Neural crest cell (in vitro differentiated cells): ENCODE measurements at places on chromosomes 13 and 19.

DNA sequence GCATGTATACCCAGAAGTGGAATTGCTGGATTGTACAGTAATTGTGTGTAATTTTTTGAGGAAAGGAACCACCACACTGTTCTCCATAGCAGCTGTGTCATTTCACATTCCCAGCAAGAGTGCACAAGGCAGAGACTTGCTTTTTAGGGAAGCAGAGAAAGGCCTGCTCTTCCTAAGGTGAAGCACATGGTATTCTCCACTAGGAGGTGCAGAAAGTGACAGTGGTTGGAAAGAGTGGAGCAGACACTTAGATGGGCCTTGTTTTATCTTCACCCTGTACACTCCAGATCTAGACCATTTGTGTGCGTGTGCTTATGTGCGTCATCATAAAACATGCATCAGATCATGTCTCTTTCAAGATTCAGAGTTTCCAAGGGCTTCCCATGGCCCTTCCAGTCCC, 35.0 kb downstream of the FAM124A start:
- no peaks in the 10 kb centered on the region for H3K36me3 ChIP-seq
- DNase-seq: no peak
- peaks cover 16% of the 10 kb centered on the region for H3K4me1 ChIP-seq
- no peak overlapping the region for H3K27ac ChIP-seq
- H3K27me3 ChIP-seq: no peaks in the 10 kb centered on the region
- no peak overlapping the region for H3K4me3 ChIP-seq

- H3K36me3 ChIP-seq: no peaks in the 10 kb centered on the region
- H3K4me3 ChIP-seq: no peak overlapping the region
- no peaks in the 10 kb centered on the region for H3K4me1 ChIP-seq
- H3K27me3 ChIP-seq: no peaks in the 10 kb centered on the region
Measured at GRCh38 chr13:21526707-21527540, 67.8 kb upstream of the ZDHHC20 start.

DNA sequence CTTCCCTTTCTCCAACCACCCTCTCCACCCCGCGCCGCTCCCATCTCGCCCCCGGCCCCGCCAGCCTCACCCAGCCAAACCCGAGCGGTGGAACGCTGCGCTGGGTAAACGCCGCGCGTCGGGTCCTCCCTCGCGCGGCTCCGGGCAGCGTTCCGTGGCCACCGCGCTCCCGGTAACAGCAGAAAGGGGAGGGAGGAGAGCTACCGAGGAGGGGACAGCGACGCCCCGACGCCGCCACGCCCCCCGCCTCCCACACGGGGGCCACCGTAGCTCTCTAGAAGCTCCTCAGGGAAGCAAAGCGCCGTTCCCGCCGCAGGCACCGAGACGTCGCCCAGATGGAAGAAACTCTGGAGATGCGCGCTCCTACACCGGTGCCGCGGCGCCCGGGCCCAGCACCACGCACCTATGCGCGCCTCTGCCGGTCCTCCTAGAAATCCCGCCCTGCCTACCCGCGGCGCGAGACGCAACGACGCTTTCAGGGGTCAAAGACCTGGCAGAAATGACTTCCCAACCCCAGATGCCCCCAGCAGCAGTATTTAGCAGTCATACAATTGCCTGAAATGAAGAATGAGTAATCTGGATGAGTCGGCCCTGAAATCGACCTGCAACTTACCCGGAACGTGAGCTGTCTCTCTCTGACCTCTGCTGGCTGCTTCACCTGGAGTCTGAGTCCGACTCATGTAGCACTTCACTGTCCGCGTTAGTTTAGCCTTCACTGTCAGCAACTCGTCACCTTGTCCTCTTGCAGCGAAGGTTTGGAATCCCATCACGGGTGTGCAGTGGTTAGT, at the start of gene RUBCNL:
RUBCNL (minus strand) TSS at position 189 of the 788 bp plus-strand sequence. CDS start 14,777 bp downstream, outside the sequence.
- peak within 1 kb of the TSS; percentile 86 for H3K4me3 ChIP-seq
- peaks cover 4% of the 10 kb centered on the region for H3K36me3 ChIP-seq
- peaks cover 39% of the 10 kb centered on the region for H3K27me3 ChIP-seq
- peaks cover 66% of the 10 kb centered on the region for H3K4me1 ChIP-seq

GRCh38 chr13:60584976-60585375, 188.0 kb downstream of the TDRD3 start:
- DNase-seq: peak; percentile 26
- peaks cover 24% of the 10 kb centered on the region for H3K4me1 ChIP-seq
- peak overlapping the region; percentile 10 for H3K27ac ChIP-seq
- H3K4me3 ChIP-seq: peak overlapping the region; percentile 67
- no peaks in the 10 kb centered on the region for H3K36me3 ChIP-seq

GRCh38 chr13:106083620-106084350, 451.7 kb downstream of the EFNB2 start:
- no peak for DNase-seq
- H3K4me3 ChIP-seq: no peak overlapping the region

- H3K4me1 ChIP-seq: peaks cover 48% of the 10 kb centered on the region
- H3K4me3 ChIP-seq: no peak overlapping the region
- H3K27ac ChIP-seq: peak overlapping the region; percentile 79
- no peak for DNase-seq
Measured at GRCh38 chr13:33227927-33228647, 57.5 kb downstream of the STARD13 start.

- DNase-seq: no peak
- H3K27me3 ChIP-seq: peaks cover 55% of the 10 kb centered on the region
- H3K4me3 ChIP-seq: no peak overlapping the region
- H3K4me1 ChIP-seq: no peaks in the 10 kb centered on the region
Measured at GRCh38 chr19:7722231-7722651, 9.7 kb downstream of the CLEC4G start.

DNA sequence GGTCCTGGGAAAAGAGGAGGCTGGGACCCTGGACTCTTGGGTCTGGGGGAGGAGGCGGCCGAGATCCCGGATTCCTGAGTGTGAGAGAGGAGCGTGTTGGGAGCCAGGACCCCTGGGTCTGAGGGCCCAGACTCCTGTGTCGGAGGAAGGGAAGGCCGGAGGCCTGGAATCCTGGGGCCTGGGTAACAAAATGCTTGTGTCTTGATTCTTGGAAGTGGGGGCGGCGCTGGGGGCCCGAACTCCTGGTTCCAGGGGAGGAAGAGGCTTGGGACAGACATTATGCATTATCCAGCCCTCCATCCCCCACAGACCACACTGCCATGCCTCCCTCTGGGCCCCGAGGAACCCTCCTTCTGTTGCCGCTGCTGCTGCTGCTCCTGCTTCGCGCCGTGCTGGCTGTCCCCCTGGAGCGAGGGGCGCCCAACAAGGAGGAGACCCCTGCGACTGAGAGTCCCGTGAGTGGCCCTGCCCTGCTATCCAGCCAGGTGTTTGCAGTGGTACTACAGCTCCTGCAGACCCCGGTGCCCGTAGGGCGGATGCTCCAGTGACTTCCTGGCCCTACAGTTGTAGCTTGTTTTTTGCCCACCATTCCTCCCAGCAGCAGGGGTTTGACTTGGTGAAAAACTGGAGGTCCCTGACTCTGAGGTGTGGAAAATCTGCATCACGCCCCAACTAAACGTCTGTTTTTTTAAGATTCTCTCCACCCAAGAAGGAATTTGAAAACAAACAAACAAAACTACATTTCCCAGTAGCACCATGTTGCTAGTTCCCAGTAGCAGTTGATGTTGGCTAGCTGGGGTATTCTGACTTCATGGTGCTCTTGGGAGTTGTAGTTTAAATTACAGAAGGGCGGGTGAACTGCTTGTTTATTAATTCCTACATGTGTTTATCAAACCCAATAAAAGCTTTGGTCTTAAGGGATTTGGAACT, 630 bp downstream of the NUCB1 start:
- no peaks in the 10 kb centered on the region for H3K27me3 ChIP-seq
- H3K4me3 ChIP-seq: peak overlapping the region; percentile 92
- peak overlapping the region; percentile 93 for H3K27ac ChIP-seq
- H3K4me1 ChIP-seq: peaks cover 23% of the 10 kb centered on the region
- no peak for DNase-seq

- H3K27ac ChIP-seq: no peak overlapping the region
- H3K4me1 ChIP-seq: no peaks in the 10 kb centered on the region
- DNase-seq: no peak
- H3K36me3 ChIP-seq: no peaks in the 10 kb centered on the region
Measured at GRCh38 chr19:29098863-29099481, 114.0 kb downstream of the UQCRFS1 start.

DNA sequence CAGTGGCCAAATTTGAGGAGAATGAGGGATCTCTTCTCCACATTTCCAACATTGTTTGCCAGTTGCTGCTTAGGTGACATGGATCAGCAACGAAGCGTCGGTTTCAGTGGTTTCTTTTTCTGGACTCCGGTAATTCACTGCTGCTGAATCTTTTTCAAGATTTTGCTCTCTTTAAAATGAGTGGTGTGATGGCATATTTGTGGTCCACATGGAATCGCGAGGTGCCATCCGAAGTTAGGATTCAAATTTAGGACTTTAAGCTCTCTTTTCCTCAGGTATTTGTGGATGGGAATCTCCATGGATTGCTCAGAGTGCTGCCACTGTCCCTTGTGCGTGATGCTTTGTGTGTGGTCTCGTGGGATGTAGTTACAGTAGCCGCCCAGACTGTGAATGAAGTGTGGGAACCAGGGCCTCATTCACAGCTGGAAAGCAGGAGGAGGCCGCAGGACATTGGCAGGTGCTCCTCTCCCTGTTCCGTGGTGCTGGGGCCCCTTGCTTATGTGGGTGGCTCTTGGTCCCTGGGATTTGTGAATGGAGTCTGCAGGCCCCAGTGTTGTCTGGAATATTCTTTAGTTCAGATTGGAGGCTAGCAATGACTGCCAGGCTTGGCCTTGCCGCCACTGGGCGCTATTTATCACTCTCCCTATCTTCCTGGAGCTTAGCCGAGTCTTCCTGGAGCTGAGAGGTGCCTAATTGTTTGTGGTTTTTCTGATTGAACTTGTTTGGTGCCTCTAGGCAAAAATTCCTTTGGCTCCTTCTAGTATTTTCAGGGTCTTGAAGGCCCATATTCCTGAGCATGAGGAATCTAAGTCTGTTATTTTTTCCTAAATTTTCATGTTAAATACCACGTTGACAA, 1.5 kb downstream of the ILF3 start:
- no peak for DNase-seq
- peak overlapping the region; percentile 98 for H3K4me3 ChIP-seq
- H3K36me3 ChIP-seq: peaks cover 34% of the 10 kb centered on the region
- H3K4me1 ChIP-seq: peaks cover 42% of the 10 kb centered on the region
- H3K27me3 ChIP-seq: peaks cover 33% of the 10 kb centered on the region

GRCh38 chr19:38374332-38375097, at the start of gene PSMD8:
PSMD8 (plus strand) TSS chr19:38374571; CDS start chr19:38374602, 31 bp downstream.
- H3K27me3 ChIP-seq: peaks cover 23% of the 10 kb centered on the region
- H3K27ac ChIP-seq: peak within 1 kb of the TSS; percentile 98
- peaks cover 5% of the 10 kb centered on the region for H3K36me3 ChIP-seq
- peak within 1 kb of the TSS; percentile 99 for H3K4me3 ChIP-seq

DNA sequence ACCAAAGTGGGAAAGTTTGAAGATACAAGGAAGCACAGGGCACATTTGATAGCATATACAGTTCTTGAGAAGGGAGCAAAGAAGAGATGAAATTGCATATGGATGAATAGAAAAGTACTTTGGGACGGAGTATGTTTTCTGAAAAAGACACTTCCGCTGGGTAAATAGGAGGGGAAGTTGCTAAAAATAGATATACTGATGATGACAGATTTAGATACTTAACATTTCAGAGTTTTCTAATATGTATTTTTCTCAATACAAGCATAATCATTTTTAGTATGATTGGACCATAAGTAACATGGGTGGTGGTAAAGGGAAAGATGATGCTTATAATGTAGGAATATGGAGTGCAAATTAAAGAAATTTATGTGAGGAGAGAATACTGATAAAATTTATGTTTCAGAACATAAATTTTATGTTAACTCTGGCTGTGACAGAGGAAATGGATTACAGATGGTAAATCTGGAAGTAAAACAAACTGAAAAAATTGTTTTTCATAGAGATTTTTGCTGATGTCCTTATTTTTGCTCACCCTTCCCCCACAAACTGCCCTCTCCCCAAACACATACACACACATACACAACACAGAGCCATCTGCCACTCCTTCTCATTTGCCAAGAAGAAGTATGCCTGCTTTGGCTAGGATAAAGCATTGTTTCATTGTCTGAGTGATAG, 583.9 kb upstream of the MIR17HG start:
- H3K4me1 ChIP-seq: no peaks in the 10 kb centered on the region
- no peaks in the 10 kb centered on the region for H3K36me3 ChIP-seq

GRCh38 chr13:107847406-107847805, 367.9 kb downstream of the LIG4 start:
- H3K27ac ChIP-seq: no peak overlapping the region
- H3K4me3 ChIP-seq: no peak overlapping the region
- DNase-seq: no peak
- no peaks in the 10 kb centered on the region for H3K27me3 ChIP-seq
- no peaks in the 10 kb centered on the region for H3K36me3 ChIP-seq

- no peaks in the 10 kb centered on the region for H3K27me3 ChIP-seq
- no peaks in the 10 kb centered on the region for H3K4me1 ChIP-seq
- H3K4me3 ChIP-seq: no peak overlapping the region
- DNase-seq: no peak
Measured at GRCh38 chr13:36143738-36144137, 12.6 kb upstream of the DCLK1 start.

- no peak for DNase-seq
- peak overlapping the region; percentile 11 for H3K4me3 ChIP-seq
- peaks cover 65% of the 10 kb centered on the region for H3K4me1 ChIP-seq
- H3K27ac ChIP-seq: peak overlapping the region; percentile 5
- peaks cover 2% of the 10 kb centered on the region for H3K36me3 ChIP-seq
Measured at GRCh38 chr13:110126391-110126961, 180.5 kb downstream of the COL4A1 start.

GRCh38 chr19:52533901-52534300, 6.4 kb downstream of the ZNF808 start:
- peaks cover 38% of the 10 kb centered on the region for H3K4me1 ChIP-seq
- no peak for DNase-seq
- peak overlapping the region; percentile 96 for H3K4me3 ChIP-seq
- H3K36me3 ChIP-seq: peaks cover 3% of the 10 kb centered on the region
- peaks cover 13% of the 10 kb centered on the region for H3K27me3 ChIP-seq
- H3K27ac ChIP-seq: no peak overlapping the region

- H3K27me3 ChIP-seq: no peaks in the 10 kb centered on the region
- H3K4me1 ChIP-seq: no peaks in the 10 kb centered on the region
- H3K27ac ChIP-seq: no peak overlapping the region
- no peak overlapping the region for H3K4me3 ChIP-seq
- no peak for DNase-seq
- H3K36me3 ChIP-seq: no peaks in the 10 kb centered on the region
Measured at GRCh38 chr13:84211048-84211447, 328.8 kb upstream of the SLITRK1 start.

DNA sequence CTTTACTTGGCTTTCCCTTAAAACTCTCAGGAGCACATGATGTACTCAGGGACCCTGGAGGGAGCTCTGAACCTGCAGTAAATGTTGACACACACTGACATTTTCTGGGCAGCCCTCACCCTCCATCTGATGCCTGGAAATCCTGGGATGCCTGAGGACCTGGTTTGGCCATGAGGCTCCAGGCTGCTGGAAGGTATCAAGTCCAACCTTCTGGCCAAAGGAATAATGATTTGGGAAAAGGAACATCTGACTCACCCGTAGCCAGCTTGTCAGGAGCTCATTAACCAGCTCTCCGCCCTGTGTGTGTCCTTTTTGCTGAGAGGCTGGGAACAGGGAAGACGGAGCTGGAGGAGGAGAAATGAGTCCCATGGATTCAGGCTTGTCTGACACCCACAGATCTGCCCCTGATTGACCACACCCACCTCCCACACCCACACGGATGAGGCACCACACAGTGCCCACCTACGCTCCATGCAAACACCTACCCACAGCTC, 10.3 kb downstream of the ZNF558 start:
- DNase-seq: no peak
- H3K27me3 ChIP-seq: no peaks in the 10 kb centered on the region
- H3K36me3 ChIP-seq: peaks cover 77% of the 10 kb centered on the region
- H3K4me1 ChIP-seq: no peaks in the 10 kb centered on the region
- no peak overlapping the region for H3K4me3 ChIP-seq
- no peak overlapping the region for H3K27ac ChIP-seq

GRCh38 chr13:98822225-98822606, 69.7 kb upstream of the SLC15A1 start:
- DNase-seq: no peak
- H3K4me1 ChIP-seq: peaks cover 13% of the 10 kb centered on the region
- no peaks in the 10 kb centered on the region for H3K36me3 ChIP-seq
- H3K4me3 ChIP-seq: no peak overlapping the region
- no peaks in the 10 kb centered on the region for H3K27me3 ChIP-seq
- H3K27ac ChIP-seq: no peak overlapping the region
